GDM1 (cell line): ENCODE measurements at places on chromosomes 3 and 15.

DNA sequence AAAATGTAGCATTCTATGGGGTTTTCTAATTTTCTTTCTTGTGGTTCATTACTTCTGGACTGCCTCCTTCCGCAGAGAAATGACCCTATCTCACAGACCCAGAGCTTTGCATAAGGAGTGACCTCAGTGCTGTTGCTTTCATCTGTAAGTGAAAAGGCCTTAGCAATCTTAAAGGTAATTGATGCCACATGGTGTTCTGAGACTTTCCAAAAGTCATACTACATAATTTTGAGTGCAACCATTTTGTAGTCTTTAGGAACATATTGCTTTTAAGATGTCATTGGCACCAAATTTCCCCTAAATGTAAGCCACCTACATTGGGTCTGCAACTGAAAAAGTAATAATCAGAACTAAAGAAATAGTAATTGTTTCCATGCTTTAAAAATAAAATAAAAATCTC, 9.2 kb upstream of the HHLA2 start:
- DNase-seq = no peak

- DNase-seq = no peak
Observed at GRCh38 chr3:5616873-5617272, 429.4 kb downstream of the EDEM1 start.

DNA sequence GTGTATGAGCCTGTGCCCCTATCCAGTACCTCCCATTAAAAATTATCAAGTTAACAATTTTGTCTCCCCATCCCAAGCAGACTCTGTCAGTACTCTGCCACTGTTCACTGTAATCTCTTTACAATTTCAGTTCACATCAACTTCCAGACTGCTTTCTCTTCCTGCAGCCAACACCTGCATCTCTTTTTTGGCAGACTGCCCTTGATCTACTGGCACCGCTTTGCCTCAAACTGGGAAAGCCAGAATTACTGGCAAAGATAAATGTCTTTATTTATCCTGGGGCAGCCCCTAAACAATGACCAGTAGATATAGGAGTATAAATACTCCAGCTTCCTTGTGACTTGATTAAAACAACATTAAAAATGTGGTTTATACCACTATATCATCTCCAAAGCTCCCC, 494.1 kb downstream of the ZNF385D start:
- DNase-seq = no peak

DNA sequence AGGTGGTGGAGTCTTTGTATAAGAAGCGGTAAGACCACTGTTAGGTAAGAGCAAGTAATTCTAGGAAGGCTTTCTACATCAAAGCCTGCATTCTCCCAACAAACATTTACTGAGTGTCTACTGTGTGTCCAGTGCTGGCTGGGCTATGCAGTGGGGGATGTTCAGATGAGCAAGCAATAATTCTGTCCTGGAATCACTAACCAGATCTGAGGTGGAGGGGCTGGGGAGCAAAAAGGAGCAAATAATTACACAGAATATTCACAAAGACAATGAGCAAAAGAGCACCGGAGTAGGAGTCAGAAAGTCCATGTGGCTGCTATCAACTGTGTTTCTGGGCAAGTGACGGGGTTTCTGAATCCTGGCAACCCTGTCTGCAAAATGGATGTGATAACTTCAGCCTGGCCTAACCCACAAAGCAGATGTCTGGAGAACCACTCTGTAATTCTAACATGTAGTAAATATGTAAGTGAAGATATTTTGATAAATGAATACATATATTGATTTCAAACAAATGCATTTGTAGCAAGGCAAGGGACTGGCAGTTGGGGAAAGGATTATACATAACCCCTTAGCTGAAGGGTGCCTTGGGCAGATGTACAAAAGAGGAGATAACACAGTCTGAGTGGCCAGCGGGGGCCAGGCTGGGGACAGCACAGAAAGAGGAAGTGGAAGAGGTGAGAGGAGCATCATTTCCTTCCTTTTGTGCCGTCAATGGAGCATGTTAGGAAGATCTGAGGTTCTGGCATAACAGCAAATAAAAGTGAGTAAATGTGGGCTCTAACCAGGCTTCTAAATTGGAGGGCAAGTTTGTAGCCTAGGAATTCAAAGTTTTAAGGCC, 28.8 kb downstream of the CYP8B1 start:
- DNase-seq = peak; percentile 51

GRCh38 chr15:28154283-28154682, 55.2 kb upstream of the OCA2 start:
- no peak for DNase-seq

DNA sequence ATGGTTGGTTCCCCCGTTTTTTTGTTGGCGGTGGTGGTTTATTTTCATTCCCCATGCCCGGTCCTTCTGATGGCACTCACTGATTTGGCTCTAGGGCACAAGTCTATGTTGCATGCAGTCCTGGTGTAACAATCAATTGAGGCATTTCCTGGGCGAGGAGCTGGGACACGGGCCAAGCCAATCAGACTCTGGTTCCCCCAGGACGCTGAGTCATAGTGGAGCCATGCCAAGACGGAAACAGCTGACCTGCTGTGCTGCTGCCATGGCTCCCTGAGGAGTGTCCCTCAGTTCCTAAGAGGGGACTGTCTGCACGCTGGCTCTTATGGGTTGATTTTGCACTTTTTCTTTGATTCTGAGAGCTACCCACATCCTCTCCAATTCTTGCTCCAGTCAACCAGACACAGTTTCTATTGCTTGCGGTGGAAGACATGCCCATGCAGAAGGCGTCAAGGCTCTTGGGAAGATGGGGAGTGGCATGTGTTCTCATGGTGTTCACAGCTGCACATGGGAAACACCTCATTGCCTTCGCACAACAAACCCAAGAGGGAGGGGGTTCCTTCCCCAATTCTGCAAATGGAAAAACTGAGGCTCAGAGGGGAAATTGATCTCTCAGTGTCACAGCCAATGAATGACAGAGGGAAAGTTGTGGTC, 28.3 kb upstream of the ALDH1L1 start:
- no peak for DNase-seq

DNA sequence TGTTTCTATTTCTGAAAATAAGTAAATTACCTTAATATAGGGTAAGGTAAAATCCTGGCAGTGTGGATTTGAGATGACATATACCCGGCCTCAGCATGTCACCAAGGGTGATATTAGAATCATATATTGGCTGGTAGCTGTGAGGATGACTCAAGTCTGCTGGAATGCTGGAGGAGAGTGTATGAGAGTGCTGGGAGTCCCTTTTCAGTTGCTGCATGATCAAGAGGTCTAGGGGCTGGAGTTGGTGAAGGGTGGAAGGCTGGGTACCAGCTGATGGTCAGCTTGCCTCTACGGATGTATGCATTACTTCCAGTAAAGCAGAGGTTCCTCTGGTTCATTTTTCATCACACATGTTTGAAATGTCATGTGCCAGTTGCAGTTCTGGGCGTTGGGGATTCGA, 40.6 kb downstream of the SLC25A26 start:
- DNase-seq = no peak

- peak; percentile 78 for DNase-seq
Observed at GRCh38 chr3:23071758-23072157, 131.4 kb upstream of the UBE2E2 start.

DNA sequence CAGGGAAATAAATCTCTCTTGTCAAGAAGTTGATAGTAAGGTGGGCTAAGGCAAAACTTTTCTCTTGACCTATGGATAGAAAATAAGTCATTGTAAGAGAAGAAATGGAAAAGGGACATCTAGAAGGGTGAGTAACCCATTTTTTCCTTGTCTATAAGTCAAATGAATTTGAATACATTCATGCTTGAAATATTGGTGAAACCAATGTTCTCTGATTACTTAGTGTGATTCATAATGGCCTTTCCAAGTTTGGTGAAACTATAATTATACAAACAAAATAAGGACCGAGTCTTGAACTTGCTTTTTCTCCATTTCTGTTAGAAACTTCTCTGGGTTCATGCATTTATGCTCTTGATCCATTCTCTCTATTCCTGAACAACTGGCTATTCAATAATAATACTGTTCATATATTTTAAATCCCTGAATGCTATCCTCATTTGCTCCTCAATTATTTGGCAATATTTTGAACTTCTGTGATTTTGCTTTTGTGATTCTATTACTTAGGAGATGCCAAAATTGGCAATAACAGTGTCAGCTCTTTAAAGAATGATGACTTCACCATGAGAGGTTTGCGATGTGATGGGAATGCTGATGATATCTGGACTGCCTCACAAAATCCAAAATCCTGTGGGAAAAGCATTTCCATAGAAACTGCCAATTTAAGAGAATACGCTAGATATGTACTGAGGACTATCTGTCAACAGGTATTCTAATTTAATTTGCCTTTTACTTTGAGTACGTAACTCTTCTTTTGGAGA, 12.3 kb downstream of the P2RY12 start:
- no peak for DNase-seq

DNA sequence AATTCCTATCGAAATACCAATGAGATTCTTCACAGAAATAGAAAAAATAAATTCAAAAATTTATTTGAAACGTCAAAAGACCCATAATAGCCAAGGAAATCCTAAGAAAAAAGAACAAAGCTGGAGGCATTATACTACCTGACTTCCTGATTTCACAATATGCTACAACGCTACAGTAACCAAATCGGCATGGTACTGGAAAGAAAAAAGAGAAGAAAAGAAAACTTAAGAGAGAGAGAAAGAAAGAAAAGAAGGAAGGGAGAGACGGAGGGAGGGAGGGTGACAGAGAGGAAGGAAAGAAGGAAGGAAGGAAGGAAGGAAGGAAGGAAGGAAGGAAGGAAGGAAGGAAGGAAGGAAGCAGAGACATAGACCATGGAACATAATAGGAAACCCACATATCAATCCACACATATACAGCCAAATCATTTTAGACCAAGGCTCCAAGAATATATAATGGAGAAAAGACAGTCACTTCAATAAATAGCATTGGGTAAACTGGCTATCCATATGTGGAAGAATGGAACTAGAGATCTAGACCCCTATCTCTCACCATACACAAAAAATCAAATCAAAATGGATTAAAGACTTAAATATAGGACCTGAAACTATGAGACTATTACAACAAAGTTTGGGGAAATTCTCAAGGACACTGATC, 118.6 kb upstream of the CNTN4 start:
- no peak for DNase-seq

DNA sequence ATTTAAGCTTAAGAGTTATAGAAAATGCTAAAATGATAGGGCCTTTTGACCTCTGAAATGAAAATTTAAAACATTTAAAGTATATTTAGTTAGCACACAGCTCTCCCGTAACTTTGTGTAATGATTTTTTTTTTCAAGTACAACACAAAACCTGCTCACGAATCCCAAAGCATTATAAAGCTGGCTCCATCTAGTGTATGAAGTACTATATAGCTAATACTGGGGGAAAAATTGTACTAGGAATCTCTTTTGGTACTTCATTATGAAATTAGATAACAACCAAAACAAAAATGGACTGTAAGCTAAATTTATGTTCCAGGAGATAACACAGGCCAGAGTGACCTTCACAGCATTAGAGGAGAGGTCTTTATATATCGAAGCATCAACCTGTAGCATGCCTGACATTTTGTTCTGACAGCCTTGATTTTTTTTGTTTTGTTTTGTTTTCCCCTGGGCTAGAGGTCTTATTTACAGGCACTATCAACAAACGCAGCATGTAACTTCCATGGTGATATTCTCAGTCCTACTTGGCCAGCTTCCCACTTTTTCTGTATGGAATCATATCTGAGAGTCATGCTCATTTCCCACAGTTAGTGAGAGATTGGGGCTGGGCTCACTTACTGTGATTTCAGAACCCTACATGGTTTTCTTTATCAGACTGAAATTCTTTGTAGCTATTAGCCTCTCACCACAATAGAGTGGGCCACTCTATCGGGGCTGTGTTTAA, 116.3 kb downstream of the MITF start:
- no peak for DNase-seq

- DNase-seq = no peak
Observed at GRCh38 chr3:168839653-168840052, 743.9 kb upstream of the GOLIM4 start.

GRCh38 chr3:180017846-180018245, 18.9 kb downstream of the PEX5L start:
- DNase-seq = no peak

GRCh38 chr15:49610157-49610918, 10.3 kb downstream of the FAM227B start:
- no peak for DNase-seq

DNA sequence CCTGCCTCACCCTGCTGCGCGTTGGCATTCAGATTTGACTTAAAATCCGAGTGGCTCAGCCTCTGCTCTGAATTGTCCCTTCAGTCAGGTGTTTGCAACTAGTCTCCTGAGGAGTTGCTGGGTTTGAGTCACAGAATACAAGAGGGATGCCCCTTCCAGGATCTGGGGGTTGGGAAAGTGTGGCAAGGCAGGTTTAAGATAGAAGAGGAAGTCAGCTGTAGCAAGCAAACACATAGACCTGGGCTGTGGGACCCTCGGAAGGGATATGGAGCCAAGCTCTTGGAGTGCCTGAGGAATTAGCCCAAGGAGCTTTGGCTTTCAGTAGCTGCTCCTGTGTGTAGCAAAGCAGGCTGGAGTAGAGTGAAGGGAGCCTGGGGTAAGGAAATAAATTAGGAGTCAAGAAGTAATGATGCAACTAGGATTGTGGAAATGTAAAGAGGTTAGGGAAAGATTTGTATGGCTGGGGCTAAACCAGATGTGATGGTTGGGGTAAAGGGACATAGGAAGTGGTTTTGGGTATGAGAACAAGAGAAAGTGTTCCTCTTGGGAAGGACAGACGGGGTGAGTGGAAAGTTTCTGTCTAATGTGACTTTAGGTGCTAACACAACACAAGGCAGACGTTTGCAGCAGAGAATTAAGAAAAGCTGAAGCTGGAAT, 41.2 kb downstream of the RAB7A start:
- DNase-seq = no peak

GRCh38 chr3:89262309-89262929, 155.0 kb downstream of the EPHA3 start:
- DNase-seq = no peak
